ENCODE measurements at places on chromosomes 11 and 22.

- DNase-seq = no peak
These were observed 106.0 kb downstream of the RPL27A start for GRCh38 chr11:8788616-8789015.

DNA sequence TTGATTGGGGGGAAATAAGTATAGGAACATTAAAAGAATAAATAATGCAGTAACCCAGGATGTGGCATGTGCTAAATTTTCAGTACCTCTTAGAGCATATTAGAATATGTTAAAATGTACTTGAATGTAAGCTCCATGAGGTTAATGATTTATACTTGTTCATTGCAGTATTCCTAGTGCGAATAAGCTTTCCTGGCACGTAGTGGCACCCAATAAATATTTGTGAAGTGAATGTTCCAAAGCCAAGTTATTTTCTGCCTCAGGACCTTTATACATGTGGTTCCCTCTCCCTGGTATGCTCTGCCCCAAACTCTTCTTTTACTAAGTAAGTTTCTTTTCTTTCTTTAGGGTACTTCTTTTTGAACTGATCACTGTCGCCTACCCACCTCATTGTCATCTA lies 118.8 kb downstream of the DBX1 start:
- DNase-seq = no peak

GRCh38 chr11:45028911-45029682 lies 78.4 kb upstream of the TP53I11 start:
- no peak for DNase-seq

- DNase-seq = no peak
These were observed 23.6 kb upstream of the MYRF start for GRCh38 chr11:61728940-61729219.

DNA sequence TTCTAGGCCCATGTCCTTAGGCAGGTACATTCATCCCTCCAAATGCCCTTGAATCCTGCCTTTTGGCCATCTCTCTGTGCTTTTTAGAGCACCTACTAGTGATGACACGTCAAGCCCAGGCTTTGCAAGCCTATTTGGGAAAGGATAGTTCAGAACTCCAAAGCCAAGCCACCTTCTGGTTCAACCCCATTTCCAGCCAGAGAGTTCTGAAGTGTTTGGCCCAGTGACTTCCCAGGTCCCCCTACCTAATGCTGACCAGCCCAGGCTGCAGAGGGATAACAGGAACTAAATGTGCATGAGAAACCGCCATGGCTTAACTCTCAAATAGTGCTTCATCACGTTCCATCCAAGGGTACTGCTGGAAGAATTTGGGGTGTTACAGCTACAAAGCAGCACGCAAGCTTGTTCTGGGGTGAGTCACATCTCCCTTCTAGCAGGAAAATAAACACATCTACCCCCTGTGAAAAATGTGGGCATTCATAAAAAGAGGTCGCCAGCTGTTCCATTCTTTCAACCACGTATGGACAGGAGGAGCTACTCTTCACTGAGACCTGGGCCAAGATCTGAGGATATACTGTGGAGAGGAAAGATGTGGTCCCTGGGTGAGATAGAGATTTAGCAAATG lies 2.0 kb upstream of the FXYD6 start:
- no peak for DNase-seq

- no peak for DNase-seq
These were observed 1.3 kb downstream of the MRGPRE start for GRCh38 chr11:3230636-3231549.

GRCh38 chr22:32536352-32536751 lies 61.7 kb downstream of the FBXO7 start:
- DNase-seq = no peak

DNA sequence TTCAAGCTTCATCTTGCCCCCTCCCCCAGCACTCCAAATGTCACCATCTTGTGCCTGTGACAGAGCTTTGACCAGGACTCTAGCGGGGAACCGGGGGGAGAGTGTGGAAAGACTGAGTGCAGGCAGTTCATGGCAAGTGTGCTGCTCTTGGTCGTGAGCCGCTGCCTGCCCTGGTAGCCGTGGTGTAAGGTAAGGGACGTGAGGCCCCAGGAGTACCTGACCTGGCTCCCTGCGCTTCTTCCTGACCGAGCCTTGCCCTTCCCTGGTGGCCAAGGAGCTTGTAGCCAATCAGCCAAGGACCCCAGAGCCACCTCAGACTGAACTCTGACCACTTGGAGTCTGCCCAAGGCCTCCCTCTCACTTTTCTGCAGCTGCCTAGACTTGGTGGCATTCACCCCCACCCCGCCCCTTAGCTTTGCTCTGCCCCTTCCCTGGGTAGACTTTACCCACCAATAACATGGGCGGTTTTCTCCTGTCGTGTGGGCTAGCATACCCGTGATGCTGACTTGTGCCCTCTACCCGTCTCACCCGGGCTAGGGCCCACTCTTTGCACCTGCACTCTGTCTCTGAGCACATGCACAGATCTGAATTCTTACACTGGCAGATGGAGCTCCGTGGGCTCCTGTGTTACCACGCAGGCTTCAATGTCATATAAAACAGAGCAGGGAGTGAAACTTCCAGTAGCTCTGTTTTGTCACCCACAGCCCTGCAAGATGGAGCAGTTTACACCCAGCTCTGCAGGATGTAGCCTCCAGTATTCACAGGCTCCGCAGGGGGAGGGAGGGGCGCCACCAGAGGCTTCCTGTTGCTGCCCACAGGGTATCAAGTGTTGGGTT lies 1.5 kb downstream of the DGKZ start:
- DNase-seq = peak; percentile 50

DNA sequence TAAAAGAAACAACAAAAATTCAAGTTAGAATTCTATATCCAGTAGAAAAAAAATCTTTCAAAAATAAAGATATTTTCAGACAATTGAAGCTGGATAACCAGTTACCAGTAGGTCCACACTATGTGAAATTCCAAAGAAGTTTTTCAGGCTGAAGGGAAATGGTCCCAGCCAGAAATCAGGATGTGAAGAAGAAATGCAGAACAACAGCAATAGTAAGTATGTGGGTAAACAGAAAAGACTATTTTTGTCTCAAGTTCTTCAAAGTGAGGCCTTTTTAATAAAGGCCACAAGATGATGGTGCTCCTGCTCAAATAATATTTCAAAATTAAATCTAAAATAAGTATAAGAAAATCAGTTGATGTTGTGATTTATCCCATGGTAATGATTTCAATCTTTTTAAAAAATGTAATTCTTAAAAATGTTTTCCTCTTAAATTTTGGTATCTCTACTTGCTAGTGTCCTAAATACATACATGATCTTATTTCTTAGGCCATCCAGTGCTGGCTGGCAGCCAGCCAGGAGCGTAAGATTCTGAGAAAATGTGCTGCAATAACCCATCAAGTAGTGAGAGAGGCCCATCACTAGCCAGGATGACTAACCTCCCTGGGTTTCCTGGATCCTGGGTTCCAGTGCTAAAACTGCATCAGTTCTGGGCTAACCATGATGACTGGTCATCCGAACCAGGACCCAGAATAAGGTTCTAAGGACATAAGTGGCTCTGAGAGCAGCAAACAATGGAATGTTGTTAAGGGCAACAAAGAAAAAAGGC lies 15.6 kb upstream of the UCP3 start:
- no peak for DNase-seq

DNA sequence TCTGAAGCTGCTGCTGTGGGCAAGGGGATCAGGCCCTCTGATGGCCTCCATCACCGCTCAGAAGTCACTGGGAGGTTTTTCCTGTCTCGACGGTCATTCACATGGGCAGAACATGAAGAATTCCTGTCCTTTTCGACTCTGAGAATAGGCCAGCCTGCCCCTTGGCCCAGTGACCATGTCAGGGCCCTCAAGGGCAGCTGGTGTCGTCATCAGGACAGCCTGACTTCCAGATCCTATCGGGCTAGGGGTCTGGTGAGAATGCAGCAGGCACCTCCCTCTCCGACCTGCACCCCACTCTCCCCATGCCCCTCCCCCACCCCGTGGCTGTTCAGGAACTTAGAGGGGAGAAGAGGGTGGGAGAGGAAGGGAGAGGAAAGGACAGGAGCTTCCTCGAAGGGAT lies 3.6 kb downstream of the TP53I11 start:
- no peak for DNase-seq

- DNase-seq = no peak
These were observed 1558.6 kb upstream of the RAG2 start for GRCh38 chr11:38156495-38157146.

GRCh38 chr11:2913019-2913431 lies 16.2 kb downstream of the PHLDA2 start:
- DNase-seq = no peak

DNA sequence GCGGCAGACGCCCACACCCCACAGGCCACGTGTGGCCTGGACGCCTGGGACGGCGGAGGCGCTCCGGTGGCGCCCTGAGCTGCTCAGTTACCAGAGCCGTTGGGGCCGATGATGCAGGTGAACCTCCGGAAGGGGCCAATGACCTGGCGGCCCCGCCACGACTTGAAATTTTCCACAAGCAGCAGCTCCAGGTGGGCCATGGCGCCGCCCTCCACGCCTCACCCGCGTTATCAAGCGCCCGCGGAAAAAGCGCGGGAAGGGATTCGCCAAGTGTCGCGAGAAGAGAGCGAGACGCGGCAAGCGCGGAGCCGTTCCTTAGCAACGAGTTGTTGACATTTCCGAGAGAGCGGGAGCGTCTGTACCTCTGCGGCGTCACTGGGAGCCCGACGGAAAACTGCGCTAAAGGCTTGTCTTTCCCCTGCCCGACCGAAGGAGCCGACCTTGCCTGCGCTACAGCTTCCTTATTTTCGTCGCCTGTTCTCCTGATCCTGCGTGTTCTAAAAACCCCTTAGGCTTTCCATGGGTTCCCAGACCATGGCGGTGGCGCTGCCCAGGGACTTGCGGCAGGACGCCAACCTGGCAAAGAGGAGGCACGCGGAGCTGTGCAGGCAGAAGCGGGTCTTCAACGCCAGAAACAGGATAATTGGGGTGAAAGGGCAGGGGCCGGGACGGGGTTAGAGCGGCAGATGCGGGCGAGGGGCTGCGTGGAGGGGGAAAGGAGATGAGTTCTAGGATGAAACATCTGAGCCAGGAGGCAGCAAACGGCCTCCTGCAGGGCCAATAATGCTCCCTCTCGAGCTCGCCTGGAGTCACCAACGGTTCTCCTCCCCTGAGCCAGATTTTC lies at the start of the genes RIBC2 and SMC1B:
TSS of gene RIBC2 (plus strand) at position 326 of the 844 bp plus-strand sequence. CDS start at position 520, 194 bp downstream.
TSS of gene SMC1B (minus strand) at position 232 of the 844 bp plus-strand sequence. CDS start at position 200, 32 bp downstream.
- peak; percentile 77 for DNase-seq

DNA sequence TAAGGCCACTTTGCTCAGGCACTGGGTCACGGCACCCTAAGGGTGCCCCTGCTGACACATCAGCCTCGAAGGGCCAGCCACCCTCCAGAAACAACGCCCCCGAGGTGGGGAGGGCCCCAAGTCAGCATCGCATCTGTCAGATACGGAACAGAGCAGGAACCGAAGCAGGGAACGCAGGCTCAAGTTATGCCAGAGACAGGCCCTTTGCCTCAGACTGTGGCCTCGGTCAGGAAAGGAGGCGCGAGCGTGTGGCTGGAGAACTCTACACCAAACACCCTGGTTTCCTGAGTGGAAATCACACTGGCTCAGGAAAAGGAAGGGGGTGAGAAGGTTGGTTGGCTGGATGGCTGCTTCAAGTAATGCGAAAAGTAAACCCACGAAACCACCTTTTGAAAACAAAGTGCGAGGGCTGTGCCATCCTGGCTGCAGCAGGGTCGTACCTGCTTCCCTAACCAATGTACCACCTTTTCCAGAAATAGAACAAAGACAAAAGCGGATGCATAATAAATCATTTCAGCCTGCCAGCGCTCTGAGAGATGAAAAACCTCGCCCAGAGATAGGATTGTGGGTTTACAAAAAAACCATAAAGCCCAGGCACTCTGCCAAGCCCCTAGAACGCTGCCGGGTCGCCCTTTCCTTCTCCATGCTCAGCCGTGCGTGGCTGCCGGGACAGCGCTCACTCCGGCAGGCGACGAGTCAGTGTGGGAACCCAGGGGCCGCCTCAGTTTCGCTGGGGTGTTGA lies 38.6 kb downstream of the TRMU start:
- DNase-seq = no peak

- DNase-seq = no peak
These were observed 50.6 kb upstream of the ARFGAP3 start for GRCh38 chr22:42907404-42908373.

- DNase-seq = no peak
These were observed 62.2 kb downstream of the SGSM3 start for GRCh38 chr22:40432625-40433024.

GRCh38 chr22:32636884-32637283 lies 162.3 kb downstream of the FBXO7 start:
- no peak for DNase-seq

GRCh38 chr11:109088086-109088485 lies 333.9 kb upstream of the C11orf87 start:
- DNase-seq = no peak

- no peak for DNase-seq
These were observed 24.3 kb upstream of the KCNQ1OT1 start for GRCh38 chr11:2724104-2724503.

GRCh38 chr22:42769238-42769573 lies 48.5 kb upstream of the A4GALT start:
- no peak for DNase-seq

- DNase-seq = no peak
These were observed 33.4 kb upstream of the FTH1 start for GRCh38 chr11:62000539-62001446.

DNA sequence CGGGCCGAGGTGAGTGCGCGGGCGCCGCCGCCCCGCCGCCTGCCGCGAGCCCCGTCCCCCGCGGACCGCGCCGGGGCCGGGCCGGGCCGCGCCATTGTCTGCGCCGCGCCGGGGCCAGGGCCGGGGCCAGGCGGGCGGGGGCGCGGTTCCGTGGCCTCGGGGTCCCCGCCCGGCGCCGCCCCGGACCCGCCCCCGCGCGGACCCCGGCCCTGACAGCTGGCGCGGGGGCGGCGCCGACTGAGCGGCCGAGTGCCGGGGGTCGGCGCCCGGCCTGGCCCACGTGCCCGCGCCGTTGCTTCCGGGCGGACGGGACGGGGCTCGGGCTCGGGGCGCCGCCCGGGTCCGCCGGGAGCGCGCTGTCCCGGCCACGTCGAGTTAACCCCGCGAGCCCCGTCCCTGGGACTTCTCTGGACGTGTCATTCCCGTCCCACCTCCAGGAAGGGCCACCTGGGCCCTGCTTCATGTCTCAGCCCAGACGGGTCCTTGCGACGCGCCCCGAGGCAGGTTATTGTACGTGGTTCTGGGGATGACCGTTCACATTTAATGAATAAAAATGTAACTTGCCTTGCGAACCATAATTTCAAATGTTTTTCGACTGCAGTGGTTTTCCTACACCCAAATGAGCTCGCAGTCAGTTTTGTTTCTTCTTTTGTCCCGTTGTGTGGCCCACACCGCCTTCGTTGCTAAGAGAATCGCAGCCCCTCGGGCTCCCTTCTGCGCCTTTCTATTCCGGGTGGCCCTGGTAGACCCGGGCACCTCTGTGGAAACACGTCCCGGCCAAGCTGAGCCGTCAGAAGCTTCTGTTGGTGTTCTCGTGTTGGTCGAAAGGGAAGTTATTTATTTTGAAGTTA lies 562 bp downstream of the ZBED4 start:
- DNase-seq = peak; percentile 43

- DNase-seq = no peak
These were observed 23.8 kb downstream of the TRMU start for GRCh38 chr22:46359362-46359761.

GRCh38 chr11:575313-575995 lies 816 bp upstream of the PHRF1 start:
- DNase-seq = no peak

All from activated CD4-positive, CD25-positive, alpha-beta regulatory T cell treated with anti-CD3 and anti-CD28 coated beads, Interleukin-2, amount 50 U/mL, for 72 hours (primary cell).